ENCODE measurements at places on chromosomes 5 and 9.
A peak's percentile ranks its signal among the peaks of the same experiment; 100 is the strongest.

- DNase-seq: no peak
These were observed 97.1 kb upstream of the APC start for GRCh38 chr5:112640546-112640945.

DNA sequence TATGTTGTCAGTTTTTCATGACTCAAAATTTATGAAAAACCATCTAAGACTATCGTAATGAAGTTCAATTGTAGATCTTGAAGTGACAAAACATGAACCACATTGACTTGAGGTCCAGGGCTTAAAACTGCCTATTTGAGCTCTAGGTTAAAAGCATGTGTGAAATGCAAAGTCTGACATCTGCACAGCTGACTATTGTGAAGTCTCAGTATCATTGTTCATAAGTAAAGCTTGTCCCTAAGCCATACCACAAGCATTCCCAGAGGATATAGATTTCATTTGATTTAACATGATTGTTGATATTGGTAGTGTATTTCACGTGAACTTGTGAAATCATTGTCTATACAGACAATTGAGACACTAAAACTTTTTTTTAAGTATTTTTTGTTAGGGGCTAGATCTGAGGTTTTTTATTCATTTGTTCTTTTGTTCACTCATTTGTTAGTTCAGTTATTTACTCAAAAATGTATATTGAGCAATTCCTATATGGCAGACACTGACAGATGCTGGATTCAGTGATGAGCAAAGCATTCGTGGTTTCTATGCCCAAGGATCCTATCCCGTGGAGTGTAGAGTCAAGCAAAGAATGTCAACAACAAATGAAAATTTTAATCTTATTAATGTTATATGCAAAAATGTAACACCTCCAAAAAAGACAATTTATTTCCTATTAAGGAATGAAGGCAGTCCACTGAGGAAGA lies 485.2 kb downstream of the RAB3C start:
- DNase-seq: no peak

- no peak for DNase-seq
These were observed 89.6 kb upstream of the SGCD start for GRCh38 chr5:156237361-156237760.

GRCh38 chr5:65451436-65451835 lies 30.3 kb downstream of the ADAMTS6 start:
- no peak for DNase-seq

DNA sequence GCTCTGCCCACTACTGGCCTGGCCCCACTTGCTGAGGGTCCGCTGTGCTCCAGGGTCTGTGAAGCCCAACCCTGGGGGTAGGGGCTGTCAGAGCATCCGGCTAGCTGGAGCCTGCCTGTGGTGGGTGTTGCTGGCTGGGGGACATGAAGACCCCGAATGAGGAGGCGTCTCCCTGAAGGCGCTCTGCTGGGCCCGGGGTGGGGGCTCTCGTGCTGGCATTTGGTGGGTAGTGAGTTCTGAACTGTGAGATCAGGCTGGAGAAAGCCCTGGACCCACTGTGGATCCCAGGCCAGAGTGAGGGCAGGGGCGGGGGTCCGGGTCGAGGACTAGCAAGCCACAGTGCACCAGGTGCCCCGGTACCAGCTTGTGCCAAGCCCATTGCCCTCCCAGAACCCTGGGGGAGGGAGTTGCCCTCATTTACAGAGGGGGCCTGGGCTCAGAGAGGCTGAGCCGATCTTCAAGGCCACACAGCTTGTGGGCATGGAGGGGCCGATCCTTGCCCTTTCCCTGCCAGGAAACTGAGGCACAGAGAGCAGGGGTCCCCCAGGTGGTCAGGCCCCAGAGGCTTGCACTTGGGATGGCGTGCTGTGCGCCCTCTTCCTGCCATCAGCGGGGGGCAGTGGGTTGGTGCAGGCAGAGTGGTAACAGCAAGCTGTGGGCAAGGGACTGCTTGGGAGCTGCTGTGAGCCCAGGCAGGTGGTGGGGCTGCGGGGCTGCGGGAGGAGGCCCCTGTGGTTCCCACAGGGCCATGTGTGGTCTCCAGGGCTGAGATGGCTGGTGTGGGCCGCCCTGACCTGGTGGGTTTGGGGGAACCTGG lies 15.9 kb downstream of the RXRA start:
- DNase-seq: no peak

- no peak for DNase-seq
These were observed 149.6 kb upstream of the ELL2 start for GRCh38 chr5:96111080-96111756.

DNA sequence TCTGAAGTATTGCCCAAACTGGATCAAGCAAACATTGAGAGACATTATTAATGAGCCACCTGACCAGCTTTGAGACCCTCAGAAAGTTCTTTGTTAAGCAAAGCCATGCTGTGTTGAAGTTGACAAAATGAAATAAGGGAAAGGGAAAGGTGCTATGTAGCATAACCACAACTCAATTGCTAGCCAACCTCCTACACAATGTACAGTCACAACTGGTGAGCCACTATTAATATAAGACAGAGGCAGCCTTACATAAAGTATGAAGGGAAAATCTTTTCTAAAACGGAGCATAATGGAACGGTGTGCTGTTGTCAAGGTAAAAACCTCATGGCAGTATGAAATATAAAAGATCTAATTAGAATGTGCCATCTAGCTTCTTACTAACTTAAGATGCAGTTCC lies 375.8 kb upstream of the ST8SIA4 start:
- no peak for DNase-seq

DNA sequence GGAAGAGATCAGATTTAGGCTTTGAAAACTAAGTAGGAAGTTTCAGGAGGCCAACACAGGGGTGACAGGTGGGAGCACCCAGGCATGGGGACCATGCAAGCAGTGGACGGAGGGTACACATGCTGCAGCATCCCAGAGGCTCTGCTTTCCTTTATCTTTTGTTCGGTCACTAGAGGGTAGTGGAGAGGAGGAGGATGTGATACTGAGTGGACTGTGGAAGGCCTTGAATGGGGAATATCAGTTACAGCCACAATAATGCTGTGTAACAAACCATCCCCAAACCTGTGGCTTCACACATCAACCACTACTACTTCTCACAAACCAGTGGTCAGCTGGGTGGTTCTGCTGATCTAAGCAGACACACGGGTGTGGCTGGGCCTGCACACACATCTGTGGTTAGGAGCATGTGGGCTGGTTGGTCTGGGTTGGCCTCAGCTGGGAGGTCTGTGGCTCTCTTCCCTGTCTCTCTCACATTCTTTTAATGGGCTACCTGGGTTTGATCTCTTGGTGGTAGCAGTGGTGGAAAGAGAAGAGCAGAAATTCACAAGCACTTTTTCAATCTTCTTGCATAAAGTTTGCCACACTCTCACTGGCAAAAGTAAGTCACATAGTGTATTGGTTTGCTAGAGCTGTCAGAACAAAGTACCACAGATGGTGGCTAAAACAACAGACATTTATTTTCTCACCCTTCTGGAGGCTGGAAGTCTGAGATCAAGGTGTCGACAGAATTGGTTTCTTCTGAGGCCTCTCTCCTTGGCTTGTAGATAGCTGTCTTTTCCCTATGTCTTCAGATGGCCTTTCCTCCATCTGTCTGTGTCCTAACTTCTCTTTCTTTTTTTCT lies 238.7 kb downstream of the AGTPBP1 start:
- no peak for DNase-seq

GRCh38 chr5:157464519-157465171 lies 4.6 kb downstream of the NIPAL4 start:
- no peak for DNase-seq

DNA sequence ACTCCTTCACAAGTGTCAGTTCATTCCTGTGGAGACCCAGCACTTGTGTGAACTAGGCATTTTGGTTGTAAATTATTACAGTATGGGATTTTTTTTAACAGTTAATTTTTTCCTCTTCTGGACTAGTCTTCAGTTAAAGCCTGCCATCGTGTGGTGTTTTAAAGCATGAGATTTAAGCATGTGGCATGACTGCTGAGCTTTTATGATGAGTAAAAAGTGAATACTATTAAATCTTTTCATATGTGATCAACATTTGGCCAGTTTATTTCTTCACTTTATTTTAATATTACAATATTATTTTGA lies 25.0 kb downstream of the LMNB1 start:
- no peak for DNase-seq

DNA sequence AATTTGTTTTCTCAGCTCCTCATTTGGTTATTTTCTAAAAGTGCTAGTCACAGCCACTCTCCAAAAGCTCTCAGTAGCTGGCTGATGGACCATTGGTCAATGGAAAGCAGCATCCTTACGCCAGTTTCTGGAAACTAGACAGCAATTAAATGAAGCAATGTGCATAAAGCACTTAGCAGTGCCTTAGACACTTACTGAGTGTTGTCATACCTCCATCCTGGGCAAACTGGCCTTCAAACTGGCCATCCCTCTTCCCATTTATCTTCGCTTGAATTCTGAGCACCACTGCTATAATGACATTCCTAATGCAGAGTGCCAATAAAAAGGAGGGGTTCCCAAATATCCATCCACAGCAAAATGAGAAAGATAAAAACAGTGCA lies 209.2 kb downstream of the ENC1 start:
- DNase-seq: no peak

GRCh38 chr5:131634666-131634995 lies 398 bp downstream of the RAPGEF6 start:
- peak; percentile 57 for DNase-seq

DNA sequence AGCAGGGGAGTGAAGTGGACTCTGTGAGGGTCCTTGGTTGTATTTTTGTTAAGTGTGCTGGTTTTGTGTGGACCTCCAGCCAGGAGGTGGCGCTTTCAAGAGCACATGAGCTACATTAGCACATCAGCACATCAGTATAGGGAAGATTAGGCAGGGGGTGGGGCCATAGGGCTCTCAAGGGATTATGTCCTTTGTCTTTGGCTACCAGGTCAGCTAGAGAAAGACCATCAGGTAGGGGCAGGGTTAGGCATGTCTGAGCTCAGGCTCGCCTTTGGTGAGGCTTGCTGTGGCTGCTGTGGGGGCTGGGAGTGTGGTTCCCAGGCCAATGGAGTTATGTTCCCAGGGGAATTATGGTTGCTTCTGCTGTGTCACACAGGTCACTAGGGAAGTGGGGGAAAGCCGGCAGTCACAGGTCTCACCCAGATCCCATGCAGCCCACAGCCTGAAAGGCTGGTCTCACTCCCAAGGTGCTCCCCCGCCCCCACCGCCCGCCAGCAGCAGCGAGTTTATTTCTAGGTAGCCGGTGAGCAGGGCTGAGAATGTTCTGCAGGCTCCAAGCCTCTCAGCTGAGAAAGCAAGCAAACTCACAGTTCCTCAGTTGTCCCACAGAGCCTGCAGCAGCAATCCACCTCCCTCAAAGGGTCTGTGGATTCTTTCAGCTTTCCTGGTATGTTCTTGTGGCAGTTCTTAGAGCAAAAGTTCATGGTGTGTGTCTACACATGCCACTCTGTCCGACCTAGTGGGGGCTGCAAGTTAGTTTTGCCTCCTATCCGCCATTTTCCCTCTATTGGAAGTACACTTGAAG lies 13.7 kb downstream of the OR1J1 start:
- DNase-seq: peak; percentile 7

DNA sequence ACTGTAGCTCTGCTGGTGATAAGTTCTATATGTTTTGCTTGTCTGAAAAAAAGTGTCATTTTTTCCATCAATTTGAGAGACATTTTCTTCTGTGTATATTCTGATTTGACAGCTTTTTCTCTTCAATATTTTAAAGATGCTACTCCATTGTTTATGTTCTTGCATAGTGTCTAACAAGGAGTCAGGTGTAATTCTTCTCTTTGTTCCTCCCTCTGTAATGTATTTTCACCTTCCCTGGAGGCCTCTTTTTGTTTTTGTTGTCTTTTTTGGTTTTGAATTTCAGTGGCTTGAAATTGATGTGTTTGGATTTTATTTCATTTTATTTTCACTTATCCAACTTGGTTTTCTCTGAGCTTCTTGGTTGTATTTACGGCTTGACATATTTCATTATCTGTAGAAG lies 75.8 kb downstream of the ADCY2 start:
- DNase-seq: no peak

- DNase-seq: no peak
These were observed 133.0 kb upstream of the IQGAP2 start for GRCh38 chr5:76269932-76270610.

DNA sequence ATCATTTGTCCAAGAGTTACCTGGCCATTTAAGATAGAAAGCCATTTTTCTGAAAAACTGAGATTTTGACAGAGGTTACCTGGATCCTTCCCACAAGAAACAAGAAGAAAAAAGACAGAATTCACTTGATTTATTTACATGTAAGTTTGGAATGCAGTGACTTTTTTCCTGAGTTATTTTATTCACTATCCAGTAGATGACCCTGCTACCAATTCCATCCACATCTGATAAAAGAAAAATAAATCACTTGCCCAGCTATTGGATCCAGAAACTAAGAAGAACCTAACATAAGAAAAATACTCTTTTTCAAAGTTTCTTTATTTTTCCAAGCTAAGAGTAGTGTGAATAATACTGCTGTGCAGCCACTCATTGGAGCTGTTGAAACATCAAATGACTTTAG lies 275.2 kb downstream of the CETN3 start:
- no peak for DNase-seq

DNA sequence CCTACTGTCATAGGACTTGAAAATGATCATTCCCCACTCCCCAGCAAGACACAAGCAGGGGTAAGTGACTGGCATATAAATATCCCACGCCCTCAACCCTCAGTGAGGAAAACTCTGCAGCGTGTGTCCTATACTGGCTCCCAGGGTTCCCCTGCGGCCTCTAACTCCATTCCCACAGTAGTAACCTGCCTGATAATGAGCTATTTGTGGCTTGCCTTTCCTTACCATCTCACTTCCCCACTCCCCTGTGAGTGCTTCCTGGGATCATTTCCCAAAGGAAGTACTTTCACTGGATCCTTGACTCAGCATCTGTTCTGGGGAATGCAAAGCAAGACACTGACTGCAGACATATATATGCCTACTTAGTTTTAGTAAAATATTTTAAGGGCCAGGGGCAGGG lies 14.3 kb downstream of the CDC14B start:
- no peak for DNase-seq

- no peak for DNase-seq
These were observed 6.8 kb upstream of the CLINT1 start for GRCh38 chr5:157865781-157866180.

DNA sequence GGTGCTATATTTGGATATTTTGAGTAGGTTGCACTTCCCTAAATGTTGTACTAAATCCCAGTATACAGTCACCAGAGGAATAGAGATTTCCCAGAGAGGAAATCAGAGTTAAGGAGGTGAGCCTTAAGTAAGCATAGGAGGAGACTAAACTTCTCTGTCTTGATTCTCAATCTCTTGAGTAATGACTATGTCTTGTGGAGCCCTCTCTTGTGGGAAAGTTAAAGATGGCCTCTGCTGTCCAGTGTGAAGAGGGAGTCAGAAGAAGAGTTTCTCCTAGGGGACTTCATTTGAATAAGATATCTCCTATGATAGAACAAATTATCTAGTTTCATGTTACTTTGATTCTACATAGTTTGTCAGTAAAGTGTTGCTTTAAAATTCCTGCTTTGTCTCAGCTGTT lies 502.5 kb downstream of the PDE4D start:
- DNase-seq: no peak

- DNase-seq: no peak
These were observed 401.2 kb downstream of the KIAA0825 start for GRCh38 chr5:94217216-94217615.

DNA sequence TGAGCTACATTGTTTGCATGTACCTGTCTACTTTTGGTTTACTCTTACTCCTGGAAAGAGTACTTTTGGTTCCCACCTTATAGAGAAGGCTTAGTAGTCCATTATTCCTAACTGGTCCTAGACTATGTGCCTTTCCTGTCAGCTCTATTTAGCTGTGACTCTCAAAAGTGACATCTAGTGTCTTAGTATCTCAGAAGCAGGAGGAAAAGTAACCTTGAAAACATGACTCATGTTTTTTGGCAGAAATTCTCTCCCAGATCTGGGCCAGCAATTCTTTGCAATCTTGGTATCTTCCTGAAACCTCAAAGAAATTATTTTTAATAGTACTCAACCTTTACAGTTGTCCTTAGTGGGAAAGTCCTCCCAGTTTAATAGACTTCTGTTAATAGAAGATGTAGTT lies 691.7 kb upstream of the SEMA6A start:
- DNase-seq: no peak

Data from NCI-H774 (cell line).